Liver (tissue), 10 donors: ENCODE measurements at places on chromosomes 16 and 17.

DNA sequence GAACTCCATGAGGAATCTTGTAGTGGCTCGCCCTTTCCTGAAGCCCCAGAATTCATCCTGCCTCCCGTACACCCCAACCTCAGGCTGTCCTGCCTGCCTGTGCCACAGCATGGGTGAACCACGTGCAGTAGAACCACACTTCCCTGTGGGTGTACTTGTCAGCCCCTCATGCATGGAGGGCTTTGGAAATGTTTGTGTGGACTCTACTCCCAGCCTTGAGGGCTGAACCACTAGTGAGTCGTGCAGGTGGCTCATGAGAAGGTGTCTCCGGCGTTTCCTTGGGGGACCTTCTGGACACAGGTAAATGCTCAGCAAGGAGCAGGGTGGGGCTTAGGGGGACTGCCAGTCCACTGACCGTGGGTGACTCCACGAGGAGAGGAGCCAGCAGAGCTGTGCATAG is 58.7 kb upstream of the ADORA2B start:
- DNase-seq, result no peak

- DNase-seq, result no peak
These were observed 398.8 kb upstream of the SALL1 start for GRCh38 chr16:51549836-51550235.

- DNase-seq, result no peak
These were observed 43.4 kb upstream of the RASD1 start for GRCh38 chr17:17539591-17539990.

GRCh38 chr16:16136588-16136987 is 86.7 kb downstream of the ABCC6 start:
- no peak for DNase-seq

DNA sequence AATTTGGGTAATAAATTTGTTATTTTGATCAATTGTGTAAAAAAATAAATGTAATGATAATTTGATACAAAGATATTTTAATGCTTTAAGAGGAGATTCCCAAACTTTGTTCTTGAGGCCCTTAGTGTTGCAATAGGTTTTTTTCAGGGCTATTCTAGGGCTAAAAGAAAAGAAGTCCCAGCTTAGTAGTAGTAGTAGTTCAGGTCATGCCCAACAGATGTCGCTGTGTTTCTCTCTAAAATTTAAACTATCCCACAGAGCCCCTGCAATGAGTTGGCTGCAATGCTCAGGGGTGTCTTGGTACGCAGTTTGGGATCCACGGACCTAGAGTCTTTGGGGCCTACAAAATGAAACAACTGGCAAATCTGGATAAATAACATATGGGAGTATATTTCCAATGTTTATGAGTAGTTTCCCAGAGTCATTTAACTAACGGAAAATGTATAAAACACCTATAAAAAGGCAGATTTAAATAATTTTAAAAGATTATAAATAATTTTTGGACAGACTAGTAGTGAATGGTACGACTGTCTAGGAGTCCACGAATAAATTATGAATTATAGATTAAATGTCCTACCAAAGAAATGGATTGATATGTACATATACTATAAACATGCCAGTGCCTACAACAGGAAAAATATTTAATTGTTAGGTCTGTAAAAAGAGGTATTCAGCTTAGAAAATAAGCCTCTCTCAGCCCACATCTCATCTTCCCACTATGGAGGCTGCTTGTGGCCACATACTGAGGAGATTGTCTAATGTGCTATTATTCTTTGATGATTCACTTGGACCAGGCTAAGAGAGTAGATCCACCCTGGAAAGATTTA is 228.5 kb upstream of the PMFBP1 start:
- DNase-seq, result peak; percentile 44

- no peak for DNase-seq
These were observed 225.4 kb downstream of the SEC14L1 start for GRCh38 chr17:77366206-77366557.

- DNase-seq, result no peak
These were observed 58.8 kb downstream of the SF3B3 start for GRCh38 chr16:70582280-70582978.

GRCh38 chr17:4072487-4073157 is 70.2 kb downstream of the ZZEF1 start:
- DNase-seq, result no peak

GRCh38 chr17:28196636-28197035 is 122.4 kb upstream of the TMEM97 start:
- no peak for DNase-seq

DNA sequence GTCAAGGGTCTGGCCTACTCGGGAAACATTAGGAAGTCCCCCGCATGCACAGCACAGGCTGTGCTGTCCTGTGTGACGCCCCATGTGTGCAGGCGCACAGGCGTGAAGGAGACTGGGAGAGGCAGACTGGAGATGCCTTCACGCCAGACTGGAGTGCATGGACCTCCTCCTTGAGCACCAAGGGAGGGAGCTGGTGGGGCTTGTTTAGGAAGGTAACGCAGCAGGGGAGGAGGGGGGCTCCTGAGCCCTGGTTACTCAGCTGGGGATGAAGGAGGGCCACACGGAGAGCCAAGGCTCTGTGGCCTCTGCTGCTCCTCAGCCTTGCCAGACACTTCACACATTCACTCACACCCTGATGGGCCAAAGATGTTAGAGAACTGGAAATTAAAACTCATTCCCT is 7.7 kb downstream of the HSDL1 start:
- DNase-seq, result no peak

- no peak for DNase-seq
These were observed 402.1 kb upstream of the ERCC4 start for GRCh38 chr16:13517841-13518240.

DNA sequence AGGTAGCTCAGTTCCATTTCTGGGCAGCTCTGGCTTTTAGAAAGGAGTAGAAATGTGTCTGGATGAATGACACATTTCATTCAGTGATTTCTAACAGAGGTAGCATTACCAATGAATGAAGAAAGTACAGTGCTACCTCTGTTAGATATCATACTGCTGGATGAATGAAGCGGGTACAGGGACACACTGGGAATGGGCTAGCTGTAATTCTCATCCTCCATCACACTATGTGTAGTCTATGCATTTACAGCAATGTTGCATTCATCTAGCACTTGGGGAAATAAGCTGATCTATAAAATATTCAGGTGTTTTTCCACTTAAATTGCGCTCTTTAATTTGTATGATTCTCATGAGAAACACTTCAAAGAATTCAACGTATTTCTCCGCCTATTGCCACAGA is 158.3 kb upstream of the IRX5 start:
- DNase-seq, result no peak

GRCh38 chr17:61492759-61493526 is 40.7 kb downstream of the TBX4 start:
- DNase-seq, result no peak

DNA sequence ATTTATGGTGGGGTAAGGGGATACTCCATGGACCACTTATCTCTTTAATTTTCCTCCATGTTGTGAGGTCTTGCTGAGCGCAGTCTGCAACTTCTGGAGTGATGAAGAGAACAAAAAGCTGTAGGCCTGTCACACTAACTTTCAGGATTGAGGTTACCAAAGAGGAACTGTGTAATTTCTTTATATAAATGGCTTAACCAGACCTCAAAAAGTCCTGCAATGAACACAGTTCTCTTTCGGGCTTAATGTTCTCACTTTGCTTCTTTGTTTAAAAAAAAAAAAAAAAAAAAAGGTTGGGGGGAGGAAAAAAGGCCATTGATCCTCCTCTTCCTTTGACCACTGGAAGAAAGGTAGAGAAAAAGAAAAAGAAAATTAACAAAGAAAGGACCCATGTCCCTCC is 86.8 kb upstream of the SOX9 start:
- no peak for DNase-seq

- no peak for DNase-seq
These were observed 12.4 kb upstream of the MYO15B start for GRCh38 chr17:75575197-75575596.

GRCh38 chr17:83004791-83005380 is 74.5 kb upstream of the METRNL start:
- DNase-seq, result peak; percentile 20

GRCh38 chr17:65028545-65028843 is 28.0 kb downstream of the GNA13 start:
- DNase-seq, result no peak

- DNase-seq, result no peak
These were observed 599 bp downstream of the RNF112 start for GRCh38 chr17:19411631-19412030.

DNA sequence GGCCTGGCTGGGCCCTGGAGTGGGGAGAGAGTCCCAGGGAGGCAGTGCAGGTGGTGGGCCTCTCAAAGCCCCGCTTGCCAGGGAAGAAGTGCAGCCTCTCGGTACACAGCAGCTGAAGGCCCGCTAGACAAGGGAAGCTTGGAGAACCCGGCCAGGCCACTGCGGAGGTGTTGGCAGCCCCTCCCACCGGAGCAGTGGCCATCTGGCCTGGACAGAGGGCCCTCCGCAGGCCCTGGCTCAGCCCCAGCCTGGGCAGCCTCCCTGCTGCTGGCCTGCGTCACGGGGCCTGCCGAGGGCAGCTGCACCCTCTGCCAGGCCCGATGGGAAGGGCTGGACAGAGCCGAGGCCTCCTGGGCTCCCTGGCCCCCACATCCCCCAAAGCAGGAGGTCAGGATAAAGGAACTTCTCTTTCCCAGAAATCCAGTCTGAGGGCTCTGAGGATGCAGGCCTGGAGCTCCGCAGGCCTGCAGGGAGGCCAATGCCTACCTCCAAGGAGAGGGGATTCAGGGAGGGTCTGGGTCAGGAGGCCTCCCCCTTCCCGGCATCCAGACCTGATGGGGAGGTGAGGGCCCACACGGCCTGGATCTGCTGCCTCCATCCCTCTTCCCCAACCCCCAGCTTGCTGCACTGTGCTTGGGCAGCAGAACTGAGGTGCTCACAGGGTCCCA is 4.3 kb downstream of the SPPL2C start:
- DNase-seq, result no peak

DNA sequence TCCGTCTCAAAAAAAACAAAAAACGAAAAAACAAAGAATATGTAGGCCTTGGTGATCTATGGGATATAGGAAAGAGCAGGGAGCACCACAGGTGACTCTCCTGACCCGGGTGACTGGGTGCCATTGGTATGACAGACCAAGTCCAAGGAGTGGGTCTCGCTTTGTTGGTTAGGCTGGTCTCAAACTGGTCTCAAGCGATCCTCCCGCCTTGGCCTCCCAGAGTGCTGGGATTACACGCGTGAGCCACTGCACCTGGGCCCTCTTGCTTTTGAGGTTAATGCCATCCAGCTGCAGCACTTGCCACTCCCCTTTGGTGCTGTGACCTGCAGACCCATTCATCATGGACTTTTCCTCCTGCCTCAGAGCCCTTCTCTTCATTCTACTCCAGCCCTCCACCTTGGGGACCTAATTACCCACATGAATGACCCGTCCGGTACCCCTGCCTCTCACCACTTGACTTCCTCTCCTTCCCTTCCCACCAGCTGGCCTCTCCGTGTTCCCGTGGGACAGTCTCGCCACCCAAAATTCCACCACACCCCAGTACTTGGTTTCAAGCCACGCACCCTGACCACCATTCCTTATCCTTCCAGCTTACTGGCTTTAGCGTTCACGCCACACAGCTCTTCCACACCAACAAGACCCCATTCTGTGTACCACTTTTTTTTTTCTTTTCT is 3.2 kb upstream of the UBE2G1 start:
- no peak for DNase-seq

GRCh38 chr16:54620197-54620596 is 310.5 kb upstream of the IRX5 start:
- no peak for DNase-seq

DNA sequence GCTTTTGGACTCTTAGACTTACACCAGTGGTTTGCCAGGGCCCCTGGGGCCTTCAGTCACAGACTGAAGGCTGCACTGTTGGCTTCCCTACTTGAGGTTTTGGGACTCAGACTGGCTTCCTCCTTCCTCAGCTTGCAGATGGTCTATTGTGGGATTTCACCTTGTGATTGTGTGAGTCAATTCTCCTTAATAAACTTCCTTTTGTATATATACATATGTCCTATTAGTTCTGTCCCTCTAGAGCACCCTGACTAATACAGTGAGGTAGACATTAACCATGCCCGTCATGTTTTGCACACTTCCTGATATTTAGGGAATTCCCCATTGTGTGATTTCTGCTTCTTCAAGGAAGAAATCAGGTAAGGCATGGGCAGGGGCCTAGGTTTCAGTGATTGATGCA is 147.8 kb upstream of the CA10 start:
- no peak for DNase-seq

GRCh38 chr17:81071761-81072741 is 37.1 kb downstream of the BAIAP2 start:
- DNase-seq, result no peak

DNA sequence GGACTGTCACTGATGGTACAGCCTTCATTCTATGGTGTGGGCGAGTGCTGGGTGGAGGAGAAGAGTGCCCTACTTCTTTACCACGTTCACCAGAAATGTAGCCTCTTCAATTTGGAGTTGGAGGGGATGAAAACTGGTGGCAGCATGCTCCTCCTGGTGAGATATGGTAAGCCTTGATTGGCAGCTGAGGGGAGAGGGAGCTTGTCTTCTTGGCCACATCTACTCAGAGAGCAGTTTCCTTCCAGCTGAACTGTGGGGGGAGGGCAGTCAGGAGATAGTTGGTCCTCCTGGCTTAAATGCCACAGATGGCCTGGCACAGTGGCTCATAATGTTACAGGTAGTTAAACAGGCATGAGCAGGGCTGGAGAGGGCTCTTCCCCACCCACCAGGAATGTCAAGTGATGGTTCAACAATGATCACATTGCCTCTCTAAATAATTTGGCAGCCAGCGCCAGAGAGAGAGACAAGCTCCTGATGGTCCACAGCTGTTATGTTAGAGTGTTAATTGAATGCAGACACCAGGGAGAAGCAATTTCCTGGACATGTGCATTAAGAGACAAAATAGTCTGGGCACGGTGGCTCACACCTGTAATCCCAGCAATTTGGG is 9.0 kb upstream of the MAPK3 start:
- DNase-seq, result no peak
